Fibroblast of lung (primary cell): ENCODE measurements at places on chromosomes 2 and 18.

DNA sequence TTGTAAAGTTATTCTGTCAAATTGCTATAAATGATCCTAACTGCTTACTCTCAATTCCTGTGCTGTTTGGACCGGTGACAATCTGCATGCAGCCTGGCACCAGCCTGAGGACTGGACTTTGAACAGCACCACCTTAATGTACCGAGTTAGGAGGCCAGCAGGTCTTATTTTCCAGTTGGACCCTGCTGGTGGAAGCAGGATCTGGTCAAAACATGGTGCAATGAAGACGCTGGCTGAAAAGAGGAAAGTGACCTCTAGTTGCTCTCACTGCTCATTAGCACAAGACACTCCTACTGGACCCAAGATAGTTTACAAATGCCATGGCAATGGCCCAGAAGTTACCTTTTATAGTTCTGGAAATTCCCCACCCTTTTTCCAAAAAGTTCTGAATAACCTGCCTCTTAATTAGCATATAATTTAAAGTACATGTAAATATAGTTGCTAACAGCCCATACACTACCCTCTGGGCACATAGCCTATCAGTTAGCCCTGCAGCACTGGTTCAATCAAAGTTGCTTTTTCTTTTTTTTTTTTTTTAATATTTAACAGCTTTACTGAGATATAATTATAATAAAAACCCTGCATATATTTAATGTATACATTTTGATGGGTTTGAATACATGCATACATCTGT is 35.8 kb downstream of the RBKS start:
- DNase-seq: no peak

DNA sequence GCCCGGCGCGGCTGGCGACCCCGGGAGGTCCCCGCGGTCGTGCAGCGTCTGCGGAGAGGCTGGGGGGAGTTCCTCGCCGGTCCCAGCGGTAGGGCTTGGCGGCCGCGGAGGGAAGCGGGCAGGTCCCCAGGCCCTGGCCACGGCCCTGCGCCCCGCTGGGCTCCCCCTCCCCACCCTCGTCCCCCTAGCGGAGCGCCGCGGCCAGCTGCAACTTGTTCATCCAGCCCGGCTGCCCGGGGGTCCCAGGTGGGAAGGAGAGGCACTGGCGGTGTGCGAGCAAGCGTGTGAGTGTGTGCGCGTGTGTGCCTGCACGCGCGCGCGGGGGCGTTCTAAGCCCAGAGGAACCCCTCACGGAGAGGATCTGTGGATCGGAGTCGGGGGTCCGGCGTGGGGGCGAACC is 1.3 kb downstream of the PTPRM start:
- peak; percentile 45 for DNase-seq

GRCh38 chr2:9782197-9782719 is 61.0 kb upstream of the TAF1B start:
- no peak for DNase-seq

DNA sequence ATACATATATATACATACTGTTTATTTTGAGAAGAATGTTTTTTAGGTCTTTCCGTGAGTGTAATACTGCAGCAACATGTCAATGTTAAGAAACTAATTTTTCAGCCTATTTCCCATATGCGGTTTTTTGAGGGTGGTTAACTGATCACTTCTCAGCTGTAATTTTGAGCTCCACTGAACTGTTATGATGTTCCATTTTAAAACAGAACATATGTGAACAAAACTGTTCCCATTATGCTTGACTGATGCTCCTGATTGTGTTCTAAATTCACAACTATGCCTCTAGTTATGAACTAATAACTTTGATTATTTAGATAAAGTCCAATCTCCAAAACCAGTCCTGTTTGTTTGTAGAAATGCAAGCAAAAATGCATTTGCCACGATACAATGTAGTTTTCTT is 511.2 kb upstream of the FSIP2 start:
- no peak for DNase-seq

- peak; percentile 20 for DNase-seq
These were observed 49.4 kb upstream of the STON1 start for GRCh38 chr2:48480526-48480925.

DNA sequence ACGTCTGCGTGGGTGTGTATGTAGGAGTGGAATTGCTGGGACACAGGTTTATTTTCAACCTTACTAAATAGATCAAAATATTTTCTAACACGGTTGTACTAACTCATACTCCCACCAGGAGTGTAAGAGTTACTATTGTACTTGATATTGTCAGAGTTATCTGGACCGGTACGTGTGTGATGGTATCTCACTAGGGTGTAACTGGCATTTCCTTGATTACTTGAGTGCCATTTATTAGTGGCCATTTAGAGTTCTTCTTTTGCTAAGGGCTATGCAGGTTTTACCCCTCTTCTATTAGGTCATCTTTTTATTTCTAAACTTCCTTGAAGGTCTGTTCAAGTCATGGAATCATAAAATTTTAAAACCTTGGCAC is 33.5 kb downstream of the CENPO start:
- DNase-seq: no peak
